ENCODE measurements at places on chromosomes 3 and 15.

GRCh38 chr3:124999897-125000435 lies 55.8 kb downstream of the HEG1 start:
- DNase-seq: no peak

DNA sequence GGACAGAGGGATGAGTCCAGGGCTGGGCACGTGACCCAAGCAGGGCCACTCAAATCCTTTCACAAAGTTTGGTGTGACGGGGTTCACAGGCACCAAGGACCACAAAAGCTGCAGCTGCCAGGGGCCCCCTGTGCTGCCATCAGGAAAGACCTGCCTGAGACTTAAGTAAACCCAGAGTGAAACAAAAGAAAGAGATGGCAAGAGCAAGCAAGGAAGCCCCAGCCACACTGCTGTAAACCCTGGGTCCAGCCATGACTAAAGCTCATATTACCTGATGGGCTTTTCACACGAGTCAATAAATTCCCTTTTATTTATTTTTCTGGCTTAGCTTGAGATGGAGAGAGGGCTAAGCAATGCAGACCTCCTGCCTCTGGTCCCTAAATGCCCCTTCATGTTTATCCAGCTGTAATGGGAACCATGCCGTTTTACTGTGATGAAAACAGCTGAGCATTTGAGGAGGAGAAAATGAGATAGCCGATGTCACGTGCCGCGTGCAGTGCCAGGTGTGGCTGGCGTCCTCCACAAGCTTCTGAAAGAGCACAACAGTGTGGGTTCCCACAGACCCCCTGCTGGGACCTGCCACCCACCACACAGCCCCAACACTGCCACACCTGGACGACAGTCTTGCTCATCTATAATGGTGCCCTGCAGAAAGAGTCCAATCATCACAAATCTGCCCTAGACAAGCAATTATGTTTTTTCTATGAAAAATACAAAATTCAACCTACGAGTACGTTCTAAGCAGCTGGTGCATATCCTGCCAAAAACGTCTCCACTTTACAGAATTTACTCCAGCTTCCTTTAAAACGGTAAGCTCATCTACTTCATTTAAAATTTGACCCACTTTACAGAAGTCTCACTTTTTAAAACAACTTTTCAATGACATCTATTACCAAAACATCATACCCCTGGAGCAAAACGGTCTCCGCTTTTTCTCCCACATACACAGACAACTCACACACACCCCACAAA lies 34.2 kb downstream of the ADAMTS17 start:
- no peak for DNase-seq

DNA sequence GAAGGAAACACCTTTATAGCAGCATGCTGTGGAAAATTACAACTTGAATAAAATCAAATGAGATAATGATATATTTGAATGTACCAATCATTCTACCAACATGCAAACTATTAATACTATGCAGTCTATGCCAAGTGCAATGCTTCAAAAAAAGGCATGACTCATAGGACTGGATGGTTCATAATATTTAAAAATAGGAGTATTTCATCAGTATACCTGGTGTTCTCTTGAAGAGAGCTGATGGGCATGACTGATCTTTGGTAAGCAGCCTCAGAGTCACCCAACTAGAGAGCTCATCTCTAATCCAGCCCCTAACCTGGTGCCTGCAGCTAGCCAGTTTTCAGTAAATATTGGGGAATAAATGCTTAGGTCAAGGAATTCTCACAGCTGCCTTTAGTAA lies 434.7 kb upstream of the ARRDC4 start:
- no peak for DNase-seq

DNA sequence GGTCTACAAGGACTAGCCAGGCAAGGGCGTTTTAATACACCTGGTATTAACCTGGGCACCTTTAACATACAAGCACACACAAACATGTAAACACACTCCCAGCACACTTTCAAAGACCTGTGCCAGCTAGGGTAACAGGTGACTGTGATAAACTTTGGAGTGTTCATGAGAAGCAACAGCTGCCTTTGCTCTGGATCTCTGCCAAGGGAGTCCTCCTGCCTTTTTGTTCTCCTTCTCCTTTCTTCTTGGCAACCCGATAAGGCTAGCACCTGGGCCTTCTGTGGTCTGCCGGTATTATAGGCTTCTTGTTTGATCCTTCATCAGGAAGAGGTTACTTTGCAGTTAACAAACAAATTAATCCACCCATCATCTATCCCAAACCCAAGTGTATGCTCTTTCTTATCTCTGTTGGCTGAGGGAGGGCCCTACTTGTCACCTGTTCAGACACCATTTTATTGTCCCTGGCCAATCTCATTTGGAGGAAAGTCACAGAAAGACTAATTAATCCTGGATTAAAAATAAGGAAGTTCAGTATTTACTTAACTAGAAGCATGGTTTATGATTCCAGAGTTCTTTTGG lies at the start of gene RETNLB:
Gene RETNLB (minus strand): TSS at position 7 of the 579 bp plus-strand sequence. CDS start 225 bp downstream, outside the sequence.
- DNase-seq: no peak

DNA sequence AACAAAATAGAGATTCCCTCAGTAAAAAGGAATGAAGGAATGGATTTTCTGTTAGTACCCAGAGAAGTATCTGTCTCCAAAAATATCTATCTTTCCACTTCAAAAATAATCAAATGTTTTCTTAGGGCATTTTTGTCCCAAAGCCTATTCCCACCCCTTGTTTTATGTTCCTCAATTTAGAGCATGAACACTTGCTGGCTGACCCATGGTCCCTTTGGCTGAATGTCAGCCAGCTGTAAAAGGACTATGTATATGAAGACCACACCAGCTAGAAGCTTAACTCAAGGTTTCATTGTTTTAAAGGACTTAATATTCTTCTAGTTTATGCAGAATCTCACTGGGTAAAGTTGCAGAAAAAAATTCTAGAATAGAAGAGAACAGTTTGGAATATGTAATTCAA lies 931.2 kb downstream of the MCTP2 start:
- DNase-seq: no peak

GRCh38 chr3:20930034-20930433 lies 744.0 kb upstream of the SGO1 start:
- DNase-seq: no peak

GRCh38 chr3:63192248-63192647 lies 85.9 kb upstream of the SYNPR start:
- DNase-seq: no peak

DNA sequence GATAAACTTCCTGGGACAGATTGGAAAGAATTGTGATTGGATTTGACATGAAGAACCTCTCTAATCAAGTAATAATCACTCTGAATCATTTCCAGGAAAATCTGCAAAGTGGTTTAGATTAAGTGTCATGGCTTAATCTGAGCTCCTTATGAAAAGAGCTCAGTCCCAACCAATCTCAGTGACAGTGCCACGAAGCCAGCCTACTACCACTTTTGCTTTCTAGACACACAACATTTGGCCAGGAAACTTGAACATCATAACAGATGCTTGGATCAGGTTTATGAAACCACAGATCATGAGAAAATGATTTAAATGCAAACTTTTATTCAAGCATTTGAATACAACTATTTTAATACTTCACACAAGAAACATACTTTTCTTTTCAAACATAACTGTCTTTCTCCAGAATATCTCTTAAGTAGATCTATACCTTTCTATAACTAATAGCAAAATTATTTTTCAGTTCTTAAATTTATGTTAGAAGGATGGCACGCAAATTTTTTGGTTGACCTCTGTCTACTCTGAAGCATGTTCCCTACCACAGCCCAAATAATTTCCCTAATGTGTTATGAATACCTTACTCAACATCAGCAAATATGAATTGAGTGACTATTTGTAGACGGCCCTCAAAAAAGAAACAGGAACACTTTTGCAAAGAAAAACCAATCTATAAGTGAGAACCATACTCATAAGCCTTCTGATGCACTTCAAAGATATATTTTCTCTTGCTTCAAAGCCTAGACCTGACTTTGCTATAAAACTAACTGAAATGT lies 495.0 kb upstream of the ZNF385D start:
- no peak for DNase-seq

DNA sequence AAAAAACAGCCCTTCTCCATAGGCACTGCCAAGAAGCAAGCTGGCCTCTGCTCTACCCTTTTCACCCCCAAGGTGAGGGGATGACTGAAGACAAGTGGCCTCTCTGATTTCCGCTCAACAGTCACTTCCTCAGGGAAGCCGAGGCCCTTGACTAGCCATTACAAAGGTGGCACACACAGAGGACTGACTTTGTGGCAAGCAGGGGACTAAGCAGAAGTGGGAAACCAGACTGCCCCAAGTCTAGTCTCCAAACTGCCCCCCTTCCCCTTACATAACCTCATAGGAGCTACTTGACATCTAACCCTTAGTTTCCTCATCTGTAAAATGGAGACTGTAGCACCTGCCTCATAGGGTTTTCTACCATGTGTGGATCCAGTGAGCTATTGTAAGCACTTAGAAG lies 118.9 kb downstream of the FOXP1 start:
- DNase-seq: no peak

DNA sequence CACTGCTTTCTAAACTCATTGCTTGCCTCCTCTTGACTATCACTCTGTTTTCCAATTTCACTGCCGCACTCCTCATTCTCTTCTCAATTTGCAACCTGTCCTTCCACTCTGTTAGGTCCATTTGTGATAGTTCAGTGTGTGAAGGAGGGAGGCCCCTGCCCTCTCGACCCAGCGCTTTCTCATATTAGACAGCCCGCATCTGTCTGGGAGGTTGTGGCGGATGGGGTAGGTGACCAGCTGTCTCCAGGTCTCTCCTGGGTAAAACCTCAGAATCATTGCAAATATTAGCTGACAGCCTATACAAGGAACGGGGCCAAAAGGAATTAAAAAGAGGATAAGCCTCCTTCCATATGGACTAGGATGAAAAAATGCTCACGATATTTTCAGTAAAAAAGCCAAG lies 358.3 kb downstream of the SHQ1 start:
- DNase-seq: no peak

DNA sequence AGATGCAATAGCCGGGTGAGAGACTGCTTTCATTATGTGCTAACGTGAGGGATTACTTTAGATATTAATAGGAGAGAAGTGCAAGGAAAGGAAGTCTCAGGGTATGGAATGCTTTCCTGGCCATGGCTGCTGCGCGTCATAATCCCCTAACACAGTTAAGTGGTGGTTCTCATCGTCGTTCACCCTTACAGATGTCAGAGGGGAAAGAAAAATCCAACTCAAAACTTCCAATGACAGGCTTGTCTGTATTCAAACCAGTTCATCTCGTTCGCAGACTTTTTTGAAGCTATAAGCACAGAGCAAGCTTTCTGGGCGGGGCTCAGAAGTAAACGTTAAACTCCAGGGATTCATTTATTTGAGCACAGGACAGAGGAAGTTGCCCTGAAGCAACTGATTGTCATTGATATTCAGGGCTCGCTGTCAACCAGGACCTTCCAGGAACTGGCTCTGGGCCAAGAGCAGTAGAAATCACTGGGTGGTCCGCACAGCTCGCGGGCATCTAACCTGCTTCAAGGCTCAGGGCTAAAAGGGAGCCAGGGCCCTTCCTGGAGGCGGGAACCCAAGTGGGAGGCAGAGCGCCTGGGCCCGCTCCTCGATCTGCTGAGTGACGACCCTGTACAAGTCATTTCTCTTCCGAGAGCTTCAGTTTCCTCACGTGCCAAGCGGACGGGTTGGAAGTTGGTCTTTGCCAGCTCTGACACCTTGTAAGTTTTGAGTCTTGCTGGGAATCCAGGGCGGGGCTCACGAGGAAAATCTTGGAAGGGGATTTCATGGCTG lies 1.1 kb upstream of the LPP start:
- peak; percentile 61 for DNase-seq

GRCh38 chr3:33067484-33067883 lies 29.5 kb downstream of the GLB1 start:
- no peak for DNase-seq

DNA sequence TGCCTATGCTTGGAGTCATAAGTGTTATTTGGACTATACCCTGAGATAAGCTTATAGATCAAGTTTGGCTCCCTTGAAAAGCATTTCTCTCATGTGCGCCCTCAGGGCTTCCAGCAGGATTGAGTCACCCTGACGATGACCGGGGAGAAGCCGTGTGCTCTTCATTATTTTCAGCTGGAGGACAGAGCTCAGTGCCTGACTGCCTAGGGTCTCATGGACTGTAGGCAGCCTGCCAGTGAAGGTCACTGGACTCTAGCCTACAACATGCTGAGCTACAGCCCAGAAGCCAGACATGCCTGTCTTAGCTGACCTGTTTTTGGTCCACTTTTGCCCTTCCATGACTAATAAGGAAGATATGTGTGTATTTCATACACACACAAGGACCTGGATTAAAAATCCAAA lies 31.6 kb upstream of the NUDT16 start:
- no peak for DNase-seq

- DNase-seq: no peak
These were observed 54.5 kb downstream of the TMEM108 start for GRCh38 chr3:133092681-133093080.

- no peak for DNase-seq
These were observed 121.9 kb downstream of the CHSY1 start for GRCh38 chr15:101129851-101130380.

- DNase-seq: no peak
These were observed 5.1 kb downstream of the FAM43A start for GRCh38 chr3:194690501-194691372.

GRCh38 chr3:115616461-115616860 lies 6.8 kb upstream of the GAP43 start:
- no peak for DNase-seq

GRCh38 chr3:152021951-152022461 lies 148.6 kb downstream of the SUCNR1 start:
- no peak for DNase-seq

GRCh38 chr3:30694148-30694547 lies 87.7 kb downstream of the TGFBR2 start:
- DNase-seq: no peak

- no peak for DNase-seq
These were observed 29.3 kb upstream of the MEF2A start for GRCh38 chr15:99536422-99537040.

GRCh38 chr3:66466606-66467270 lies 34.1 kb downstream of the LRIG1 start:
- no peak for DNase-seq

DNA sequence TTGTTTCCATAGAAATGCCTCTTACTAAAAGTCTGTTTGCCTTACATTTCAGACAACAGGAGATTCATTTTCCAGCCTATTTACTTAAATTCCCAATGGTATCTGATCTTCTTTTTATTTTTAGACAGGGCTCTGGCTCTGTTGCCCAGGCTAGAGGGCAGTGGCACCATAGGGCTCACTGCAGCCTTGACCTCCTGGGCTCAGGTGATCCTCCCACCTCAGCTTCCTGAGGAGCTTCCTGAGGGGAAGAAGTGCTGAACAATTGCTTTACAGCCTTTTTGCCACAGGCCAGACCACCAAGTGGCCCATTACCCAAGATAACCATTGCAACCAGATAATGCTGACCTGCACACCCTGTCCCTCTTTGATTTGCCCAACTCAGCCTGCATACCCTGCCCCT lies 126.3 kb downstream of the PLCH1 start:
- DNase-seq: no peak

All from mesothelial cell of epicardium (in vitro differentiated cells).